Left hindlimb (tissue), 1 donor: ENCODE measurements at places on chromosomes 7 and 10.
A peak's percentile ranks its signal among the peaks of the same experiment; 100 is the strongest.

DNA sequence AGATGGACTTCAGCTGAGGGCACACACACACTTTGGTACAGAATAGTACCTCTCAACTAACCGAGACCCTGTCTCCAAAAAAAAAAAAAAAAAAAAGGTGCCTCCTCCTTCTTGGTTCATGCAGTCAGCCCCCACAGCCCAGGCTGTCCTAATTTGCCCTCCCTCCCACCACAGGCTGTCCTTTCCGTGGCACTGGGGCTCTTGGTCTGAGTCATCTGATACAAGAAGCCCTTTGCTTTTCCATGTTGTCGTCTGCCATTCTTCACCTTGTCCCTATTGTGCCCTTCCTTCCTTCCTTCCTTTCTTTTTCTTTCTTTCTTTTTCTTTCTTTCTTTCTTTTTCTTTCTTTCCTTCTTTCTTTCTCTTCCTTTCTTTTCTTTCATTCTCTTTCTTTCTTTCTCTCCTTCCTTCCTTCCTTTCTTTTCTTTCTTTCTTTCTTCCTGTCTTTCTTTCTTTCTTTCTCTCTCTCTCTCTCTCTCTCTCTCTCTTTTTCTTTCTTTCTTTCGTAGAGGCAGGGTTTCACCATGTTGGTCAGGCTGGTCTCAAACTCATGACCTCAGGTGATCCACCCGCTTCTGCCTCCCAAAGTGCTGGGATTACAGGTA lies 96.0 kb upstream of the IKZF1 start:
- no peak for DNase-seq

- DNase-seq: no peak
Observed at GRCh38 chr10:58868736-58869435, 307.6 kb upstream of the PHYHIPL start.

- DNase-seq: no peak
Observed at GRCh38 chr10:96532523-96532922, 18.8 kb upstream of the TLL2 start.

GRCh38 chr7:77466450-77466849 lies 50.3 kb upstream of the GSAP start:
- no peak for DNase-seq

DNA sequence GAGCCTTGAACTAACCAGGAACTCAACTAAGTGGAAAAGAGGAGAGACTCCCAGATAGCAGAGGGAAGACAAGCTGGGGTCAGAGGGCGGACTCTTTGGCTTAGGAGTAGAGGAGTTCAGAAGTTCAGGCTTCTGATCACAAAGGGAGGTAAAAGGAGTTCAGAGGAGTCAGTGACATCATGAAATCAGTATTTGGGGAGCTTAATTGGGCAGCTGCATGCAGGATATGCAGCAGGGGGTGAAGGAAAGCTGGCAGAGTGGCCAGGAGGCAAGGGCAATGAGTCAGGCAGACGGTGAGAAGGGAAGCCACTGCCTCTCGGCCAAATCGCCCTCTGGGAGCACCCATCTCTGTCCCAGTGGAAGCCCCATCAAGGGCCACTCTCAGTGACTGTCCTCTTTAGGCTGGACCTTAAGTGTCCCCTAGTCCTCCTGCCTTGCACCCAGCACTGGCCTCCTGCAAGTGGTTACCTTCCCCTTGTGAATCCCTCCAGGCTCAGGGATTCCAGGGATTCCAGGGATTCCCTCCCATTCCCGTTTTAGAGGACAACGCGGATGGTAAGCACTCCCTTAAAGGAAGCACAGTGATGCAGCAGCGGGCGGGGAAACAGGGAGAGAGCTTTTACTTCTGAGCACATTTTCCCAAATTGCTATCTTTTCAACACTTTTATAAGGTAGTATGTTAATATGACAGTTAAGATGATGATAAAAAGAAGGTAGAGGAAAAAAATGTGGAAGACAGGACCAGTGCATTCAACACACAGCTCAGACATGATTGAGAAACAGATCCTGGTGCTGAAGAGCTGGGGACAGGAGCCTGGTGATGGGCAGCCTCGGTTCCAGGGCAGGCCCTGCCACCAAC lies 72.6 kb downstream of the KCNMA1 start:
- DNase-seq: no peak

- no peak for DNase-seq
Observed at GRCh38 chr10:102274062-102274461, 28.7 kb downstream of the GBF1 start.

GRCh38 chr7:134690614-134691504 lies 44.2 kb downstream of the BPGM start:
- DNase-seq: no peak

DNA sequence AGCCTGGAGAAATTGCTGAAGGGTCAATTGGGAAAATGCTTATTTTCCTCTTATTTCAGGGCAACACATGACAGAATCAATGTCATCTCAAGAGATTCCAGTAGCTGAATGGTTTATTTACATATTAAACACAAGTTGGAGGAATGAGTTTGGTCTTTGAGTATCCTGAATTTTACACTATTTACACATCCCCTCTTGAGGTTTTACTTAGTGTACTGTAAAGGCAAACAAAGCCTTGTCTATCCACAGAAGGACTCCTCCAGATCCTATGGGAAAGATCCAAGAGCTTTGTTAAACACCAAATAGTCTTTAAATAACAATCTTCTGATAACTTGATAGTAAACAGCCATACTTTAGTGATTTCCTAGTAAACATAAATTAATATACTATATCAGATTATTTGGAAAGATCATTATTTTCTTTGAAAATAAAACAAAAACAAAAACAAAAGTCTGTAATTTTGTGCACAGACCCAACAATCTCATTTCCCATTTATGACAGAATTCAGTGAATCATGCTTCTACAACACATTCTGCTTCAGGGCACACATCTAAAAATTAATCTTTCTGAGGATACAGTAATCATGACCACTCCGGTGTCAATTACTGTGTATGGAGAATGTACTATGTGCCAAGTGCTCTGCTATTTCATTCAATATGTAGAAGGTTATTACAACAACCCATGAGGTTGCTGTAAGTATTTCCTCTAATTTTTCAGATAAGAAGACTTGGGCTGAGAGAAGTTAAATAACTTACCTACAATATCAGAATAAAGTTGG lies 575.0 kb upstream of the LRRTM3 start:
- DNase-seq: no peak

- DNase-seq: no peak
Observed at GRCh38 chr10:15168291-15168785, at the start of gene NMT2. Gene NMT2, minus strand, starts transcription at chr10:15168693. Its CDS starts 81 bp downstream, at chr10:15168612.

GRCh38 chr7:126659124-126659523 lies 593.6 kb downstream of the GRM8 start:
- DNase-seq: no peak

DNA sequence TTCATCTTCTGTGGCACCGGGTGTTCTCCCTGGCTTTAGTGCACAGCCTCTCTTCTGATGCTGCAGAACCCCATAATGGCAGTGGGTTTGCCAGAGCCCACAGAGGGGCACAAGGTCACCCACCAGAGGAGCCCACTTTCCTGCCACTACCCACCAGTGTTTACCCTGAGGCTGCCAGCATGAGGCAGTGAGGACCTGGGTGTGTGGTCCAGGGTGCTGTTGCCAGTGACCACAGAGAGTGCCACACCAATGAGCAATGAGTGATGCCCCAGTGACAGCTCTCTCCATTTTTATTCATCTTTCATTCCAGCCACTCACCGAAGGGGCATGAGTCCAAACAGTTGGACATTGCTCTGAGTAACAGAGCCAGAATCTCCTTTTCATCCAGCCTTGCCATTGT lies 34.8 kb downstream of the MTURN start:
- DNase-seq: no peak

GRCh38 chr7:140607441-140607989 lies 33.1 kb downstream of the DENND2A start:
- DNase-seq: peak; percentile 85

DNA sequence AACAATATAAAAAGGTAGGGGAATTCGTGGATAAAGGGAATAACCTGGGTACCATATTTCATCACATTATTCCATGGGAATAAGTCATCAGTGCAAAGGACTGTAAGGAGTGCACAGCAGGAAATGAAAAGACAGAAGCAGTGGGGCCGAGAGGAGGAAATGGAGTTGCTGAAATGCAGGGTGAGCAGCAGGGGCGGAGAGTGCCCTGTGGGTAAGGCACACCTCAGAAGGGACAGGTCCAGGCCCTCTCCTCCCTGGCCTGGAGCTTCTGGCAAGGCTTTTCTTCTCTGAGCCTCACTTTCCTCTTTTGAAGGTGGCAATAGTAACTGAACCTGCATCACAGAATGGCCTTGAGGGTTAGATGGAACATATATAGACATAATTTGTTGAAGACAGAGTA lies 26.2 kb downstream of the IKZF1 start:
- DNase-seq: no peak

- DNase-seq: no peak
Observed at GRCh38 chr10:57605948-57606485, 661.7 kb downstream of the IPMK start.

DNA sequence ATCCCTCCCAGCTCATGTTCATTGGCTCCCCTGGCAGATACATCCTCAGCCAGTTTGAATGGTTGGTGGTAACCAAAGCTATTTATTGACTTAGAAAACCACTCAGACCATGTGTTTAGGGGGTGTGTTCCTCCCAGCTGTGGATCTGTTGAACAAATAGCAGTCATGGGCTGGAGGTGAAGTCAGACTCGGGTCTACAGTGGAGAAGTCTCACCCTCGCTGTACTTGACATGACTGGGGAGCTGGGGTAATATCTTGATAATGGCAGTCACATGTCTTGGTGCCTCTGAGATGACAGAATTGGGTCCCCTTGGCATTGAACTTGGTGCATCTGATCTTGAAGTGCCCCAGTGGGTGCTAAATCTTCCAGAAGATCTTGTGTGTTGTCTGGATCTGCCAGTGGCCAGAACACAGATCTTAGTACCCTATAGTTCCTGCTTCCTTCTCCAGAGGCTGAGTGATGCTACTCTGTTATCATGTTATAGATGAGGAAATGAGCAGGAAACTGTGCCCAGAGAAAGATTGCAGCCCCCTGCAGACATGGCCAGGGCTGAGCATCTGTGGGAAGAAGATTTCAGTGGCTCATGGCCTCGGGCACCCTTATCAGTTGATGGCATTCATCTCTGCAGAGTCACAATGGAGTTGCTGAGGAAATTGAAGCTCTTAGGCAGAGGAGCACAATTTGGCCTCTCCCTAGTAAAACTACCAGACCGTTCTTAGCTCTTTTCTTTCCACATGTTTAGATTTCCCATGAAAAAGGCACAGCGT lies 50.4 kb downstream of the ADRA2A start:
- no peak for DNase-seq

DNA sequence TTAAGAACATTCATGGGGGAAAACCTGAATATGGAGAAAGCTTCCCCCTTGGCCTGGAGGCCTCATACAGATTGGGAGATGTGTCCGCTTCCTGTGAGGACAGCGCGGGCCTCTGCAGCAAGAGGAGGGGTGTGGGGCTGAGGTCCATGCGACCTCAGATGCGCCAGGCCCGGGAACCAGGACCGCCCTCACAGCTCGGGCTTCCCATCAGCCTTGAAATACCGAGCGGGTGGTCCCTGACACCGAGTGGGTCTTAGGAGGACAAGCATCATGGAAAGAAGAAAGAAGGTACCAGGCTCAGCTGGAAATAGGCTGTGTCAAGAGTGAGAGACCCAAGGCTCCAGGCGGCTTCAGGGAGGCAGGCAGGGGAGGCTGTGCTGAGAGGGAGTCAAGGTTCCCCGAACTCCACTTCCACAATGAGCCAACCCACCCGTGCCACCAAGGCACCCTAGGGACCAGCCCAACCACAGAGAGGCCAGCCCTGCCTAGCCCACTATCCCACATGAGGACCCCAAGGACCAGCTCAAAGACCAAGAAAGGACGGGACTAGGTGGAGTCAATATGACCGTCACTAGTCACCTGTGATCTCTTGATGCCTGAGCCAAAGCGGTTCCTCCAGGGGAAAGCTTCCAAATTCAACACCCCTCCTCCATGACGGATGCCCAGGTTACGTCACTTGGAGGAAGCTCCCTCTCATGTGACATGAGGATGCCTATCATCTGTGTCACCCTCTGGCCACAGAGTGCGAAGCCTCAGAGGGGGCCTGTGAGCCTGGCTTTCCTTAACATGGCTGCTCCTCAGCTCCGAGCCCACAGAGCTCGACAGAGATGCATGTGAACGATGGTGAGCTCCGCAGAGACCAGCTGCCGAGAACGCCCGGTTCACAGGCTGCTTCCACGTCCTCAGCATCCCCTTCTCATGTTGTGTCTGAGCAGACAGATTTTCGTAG lies 103.7 kb downstream of the TCERG1L start:
- DNase-seq: no peak

DNA sequence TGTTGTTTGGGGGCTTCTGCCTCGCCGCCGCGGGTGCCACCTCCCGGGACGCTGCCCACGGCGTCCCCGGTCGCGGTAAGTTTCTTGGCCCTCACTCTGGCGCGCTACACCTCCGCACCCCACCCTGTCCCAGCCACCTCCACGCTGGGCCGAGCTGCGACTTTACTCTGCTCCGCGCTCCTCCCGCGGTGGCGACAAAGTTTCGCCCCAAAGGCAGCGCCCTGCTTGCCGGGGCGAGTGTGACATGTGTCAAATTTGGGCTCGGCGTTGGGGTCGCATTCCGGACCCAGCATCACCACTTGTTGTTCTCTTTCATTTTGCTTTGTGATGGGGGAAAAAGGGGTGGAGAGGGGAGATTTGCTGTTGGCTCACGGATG lies 167.7 kb upstream of the PPP1R3A start:
- DNase-seq: no peak

DNA sequence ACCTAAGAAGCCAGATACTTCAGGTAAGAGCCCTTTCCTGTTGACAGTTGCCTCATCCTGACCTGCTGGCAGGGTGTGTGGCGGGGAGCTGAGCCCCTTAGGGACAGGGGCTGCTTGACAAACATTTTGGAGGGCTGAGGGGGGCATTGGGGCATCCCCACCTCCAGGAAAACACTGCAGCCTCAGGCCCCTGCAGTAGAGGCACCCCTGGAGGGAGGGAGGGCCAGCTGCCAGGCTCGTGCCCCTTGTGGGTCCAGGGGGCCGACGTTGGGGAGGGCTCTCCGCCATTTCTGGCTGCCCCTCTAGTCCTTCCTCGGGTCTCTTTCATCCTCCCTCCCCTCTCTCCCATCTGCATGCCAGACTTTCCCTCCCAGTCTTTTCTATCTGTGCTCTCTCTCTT lies 177.3 kb downstream of the RPS24 start:
- no peak for DNase-seq
